ENCODE measurements at places on chromosomes 6 and 20. TPM values are rescaled to one million over a fixed set of nuclear protein-coding genes. Genes with fewer than 3 reads are reported as not detected.

SALL4 gene
- 2.3 TPM for total RNA-seq

DNA sequence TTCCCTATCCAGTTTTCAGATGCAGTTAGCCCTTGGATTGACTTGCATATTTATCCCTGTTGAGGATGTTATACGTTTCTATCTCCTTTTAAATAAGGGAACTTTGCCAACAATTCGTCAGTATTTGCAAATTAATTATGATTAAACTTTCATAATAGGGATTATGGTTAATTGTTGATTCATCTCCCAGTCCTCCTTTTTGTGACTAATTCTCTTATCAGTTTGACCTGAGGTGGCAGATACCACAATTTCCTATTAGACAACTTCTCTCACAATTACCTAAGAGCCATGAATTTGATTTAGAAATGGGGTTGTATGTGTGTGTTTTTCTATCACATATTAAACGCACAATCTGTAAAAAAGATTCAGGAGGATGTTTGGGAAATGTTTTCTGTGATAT, 172.9 kb downstream of the LAMA2 start:
- no peak for DNase-seq

CLDN20 gene
- not detected for total RNA-seq

PAK5 gene
- 27.8 TPM for total RNA-seq

PNISR gene
- total RNA-seq = 223 TPM

GRCh38 chr20:15113144-15113773, 775.8 kb upstream of the FLRT3 start:
- no peak for DNase-seq

GRCh38 chr20:41176711-41177552, 39.6 kb downstream of the PLCG1 start:
- no peak for DNase-seq

DNA sequence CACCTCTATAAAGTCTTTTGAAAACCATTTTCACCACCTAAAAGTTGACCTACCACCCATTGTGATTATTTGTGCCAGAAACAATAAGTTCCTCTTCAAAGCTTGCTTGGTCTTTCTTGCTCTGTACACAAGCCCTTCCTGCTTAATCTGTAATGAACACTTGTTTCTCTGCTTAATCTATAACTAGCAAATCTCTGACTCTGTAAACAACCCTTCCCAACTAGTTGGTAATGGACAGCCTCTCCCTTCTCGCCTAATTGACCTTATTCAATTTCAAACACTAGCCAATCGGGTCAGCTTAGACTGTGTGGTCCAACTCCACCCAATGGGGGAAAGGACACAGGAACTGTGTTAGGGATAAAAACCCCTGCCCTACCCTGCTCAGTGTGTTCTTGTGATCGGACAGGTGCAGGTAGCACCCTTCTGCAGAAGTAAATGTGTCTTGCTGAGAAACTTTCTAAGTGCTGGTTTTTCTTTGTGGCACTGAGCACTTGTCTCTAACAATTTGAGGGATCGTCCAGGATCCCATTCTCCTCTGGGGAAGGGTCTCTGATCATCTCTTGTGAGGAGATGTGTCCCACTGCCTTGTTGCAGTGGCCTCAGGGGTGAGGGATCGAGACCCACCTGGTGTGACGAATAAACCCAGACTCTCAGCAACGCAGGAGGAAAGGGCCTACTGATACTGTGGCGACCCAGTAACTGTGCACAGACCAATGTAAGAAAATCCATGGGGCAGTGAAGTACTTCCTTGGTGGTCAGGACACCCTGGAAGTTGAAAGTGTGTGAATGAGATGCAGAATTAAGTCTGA, 23.5 kb downstream of the CHD6 start:
- no peak for DNase-seq

- DNase-seq = no peak
These were observed 460.4 kb upstream of the SOX4 start for GRCh38 chr6:21132856-21133838.

HLA-DRA gene
- 3.6 TPM for total RNA-seq

PLA2G7 gene
- 5.8 TPM for total RNA-seq

BNIP5 gene
- total RNA-seq = not detected

DNA sequence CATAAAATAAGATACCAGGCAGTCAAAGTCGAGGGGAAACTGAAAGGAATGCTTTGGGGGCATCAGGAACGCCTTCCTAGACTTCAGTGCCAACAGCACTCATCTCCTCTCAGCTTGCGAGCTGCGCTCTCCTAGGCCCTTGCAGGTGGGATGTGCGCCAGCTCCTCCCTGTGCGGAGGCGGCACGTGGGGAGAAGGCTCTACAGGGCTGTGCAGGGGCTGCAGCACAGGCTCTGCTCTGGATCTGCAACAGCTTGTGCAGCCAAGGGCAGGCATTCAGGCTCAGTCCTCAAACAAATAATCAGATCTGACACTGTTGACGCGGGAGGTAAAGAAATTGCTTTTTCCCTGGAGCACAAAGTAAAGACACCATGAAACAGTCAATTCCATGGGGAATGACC, 144.8 kb downstream of the TTLL2 start:
- peak; percentile 33 for DNase-seq

- DNase-seq = no peak
These were observed 28.5 kb upstream of the TMEM244 start for GRCh38 chr6:129889580-129889979.

GRCh38 chr6:88919032-88919431, 44.4 kb downstream of the RNGTT start:
- DNase-seq = no peak

NKX2-4 gene
- total RNA-seq = not detected

DNA sequence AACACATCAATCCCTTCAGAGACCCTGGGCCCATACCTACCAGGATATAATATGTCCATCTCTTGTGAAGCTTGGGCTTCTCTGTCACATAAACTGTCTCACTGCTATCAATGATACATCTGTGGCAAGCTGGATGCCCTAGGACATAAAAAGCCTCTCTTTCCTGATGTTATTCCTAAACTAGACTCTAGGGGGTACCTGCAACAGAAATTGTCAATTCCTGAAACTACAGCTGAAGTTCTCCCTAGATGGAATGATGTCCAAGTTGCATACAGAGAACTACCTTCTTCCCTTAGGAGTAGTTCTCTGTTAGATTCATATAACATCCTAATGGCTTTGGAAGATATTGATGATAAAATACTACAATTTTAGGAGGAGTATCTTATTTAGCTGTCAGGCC, 35.8 kb downstream of the TBX18 start:
- no peak for DNase-seq

DNA sequence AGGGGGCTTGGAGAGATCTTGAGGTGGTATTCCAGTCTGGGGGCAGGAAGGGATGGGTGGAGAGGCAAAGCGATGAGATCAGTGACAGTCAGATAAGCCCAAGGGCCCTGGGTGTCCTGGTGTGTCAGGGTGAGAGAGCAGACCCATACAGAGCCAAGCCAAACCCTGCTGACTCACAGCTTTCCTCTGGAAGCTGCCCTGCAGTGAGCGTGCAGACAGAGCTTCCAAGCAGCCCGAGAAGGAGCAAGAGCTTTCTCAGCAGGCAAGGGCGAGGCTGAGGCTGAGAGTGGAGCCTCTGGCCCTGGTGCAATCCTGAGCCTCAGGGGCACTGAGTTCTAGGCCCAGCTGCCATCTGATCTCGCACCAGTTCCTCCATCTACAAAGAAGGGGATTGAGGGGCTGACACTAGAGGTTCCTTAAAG, 91.1 kb upstream of the HIVEP1 start:
- no peak for DNase-seq

GRCh38 chr6:45698046-45698445, 317.6 kb downstream of the CLIC5 start:
- DNase-seq = no peak

- no peak for DNase-seq
These were observed 132.6 kb downstream of the THEMIS start for GRCh38 chr6:127768223-127768622.

DNA sequence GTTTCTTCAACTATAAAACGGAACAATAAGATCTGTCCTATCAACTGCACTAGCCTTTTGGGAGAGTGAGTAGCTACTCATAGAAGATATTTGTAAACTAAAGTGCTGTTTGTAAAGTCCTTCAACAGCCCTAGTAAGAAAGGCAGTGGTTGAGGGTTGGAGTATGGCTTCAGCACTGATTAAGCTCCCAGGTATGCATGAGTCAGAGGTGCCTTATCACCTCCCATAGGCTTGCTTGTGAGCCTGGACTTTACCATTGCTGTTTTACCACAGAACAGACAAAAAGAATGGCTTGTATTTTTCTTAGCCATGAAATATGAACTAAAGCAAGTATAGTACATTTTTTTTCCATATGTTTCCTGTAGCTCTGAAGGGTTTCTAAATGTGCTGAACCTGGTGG, 44.1 kb downstream of the SAMD3 start:
- DNase-seq = no peak

- no peak for DNase-seq
These were observed at the start of gene CD109 for GRCh38 chr6:73695619-73696421. Gene CD109 (plus strand): TSS chr6:73696203. CDS start chr6:73696216, 13 bp downstream.

DNA sequence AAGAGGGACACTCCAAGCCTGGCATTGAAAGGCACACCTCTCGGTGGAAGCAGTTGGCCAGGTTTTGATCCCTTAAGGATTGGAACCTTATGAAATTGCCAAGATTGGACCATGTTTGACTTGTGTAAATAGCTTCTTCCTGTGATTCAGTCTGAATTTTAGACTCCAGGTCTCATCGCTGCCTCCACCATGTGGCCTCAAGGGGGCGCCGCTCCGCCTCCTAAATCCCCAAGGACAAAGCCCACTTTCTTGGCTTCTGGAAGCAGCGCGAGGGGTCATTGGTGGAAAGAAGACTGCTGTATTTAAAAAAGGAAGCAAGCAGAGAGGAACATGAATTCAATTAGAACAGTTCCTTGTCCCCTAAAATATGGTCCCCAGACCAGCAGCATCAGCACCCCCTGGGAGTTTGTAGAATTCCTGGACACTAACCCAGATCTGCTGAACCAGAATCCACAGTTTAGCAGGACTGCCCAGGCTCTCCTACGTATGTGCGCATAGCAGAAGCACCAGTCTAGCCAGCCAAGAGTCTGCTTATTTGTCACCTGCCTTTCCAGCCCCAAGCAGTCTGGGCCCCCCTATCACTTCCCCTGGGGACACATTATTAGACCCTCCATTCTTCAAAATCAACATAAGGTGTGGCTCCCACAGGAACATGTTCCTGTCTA, 108.5 kb downstream of the LY86 start:
- no peak for DNase-seq

DNA sequence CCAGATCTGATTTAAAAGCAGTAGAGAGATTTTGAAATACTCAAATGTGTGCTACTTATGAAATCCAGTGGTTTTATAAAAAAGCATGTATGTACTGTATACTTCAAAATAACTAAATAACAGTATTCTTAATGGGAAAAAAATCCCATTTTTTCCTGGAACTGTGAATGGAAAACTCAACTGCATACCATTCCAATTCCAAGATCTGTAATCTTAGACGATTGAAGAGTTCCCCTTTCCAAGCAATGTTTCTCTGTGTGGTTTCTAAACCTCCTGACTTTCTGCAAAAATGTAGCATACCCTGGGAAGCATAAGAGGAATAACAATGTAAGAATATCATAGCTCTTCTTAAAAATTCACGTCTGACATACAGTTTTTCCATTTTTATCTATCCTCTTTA, 40.3 kb upstream of the HIVEP2 start:
- no peak for DNase-seq

DNA sequence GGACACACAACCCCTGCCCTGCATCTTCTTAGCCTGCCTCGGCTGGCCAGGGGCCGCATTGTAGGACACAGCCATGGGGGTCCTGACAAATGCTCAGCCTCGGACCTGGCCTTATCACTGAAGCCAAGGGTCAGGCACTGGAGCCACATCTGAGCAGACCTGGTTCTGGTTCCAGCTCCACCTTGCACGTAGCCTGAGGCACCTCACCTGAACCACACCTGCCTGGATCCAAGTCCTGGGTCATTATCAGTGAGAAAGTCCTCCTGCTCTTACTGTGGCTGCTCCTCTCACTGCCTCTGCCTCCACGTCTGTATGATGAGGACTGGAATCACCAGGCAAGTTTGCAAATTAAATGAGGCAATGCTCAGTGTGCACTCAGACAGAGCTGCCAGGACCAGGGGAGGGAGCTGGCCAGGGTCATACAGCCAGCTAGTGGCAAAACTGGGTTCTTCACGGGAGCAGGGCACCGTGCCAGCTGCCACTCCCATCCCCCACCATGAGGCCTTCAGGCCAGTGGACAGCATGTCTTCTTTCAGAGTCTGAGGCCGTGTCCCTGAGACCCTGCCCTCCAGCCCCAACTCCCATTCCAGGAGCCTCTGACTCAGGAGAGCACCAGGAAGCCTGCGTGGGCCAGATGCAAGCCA, 40.2 kb downstream of the MRPL14 start:
- peak; percentile 45 for DNase-seq

DDX43 gene
- total RNA-seq = 0.54 TPM

DNA sequence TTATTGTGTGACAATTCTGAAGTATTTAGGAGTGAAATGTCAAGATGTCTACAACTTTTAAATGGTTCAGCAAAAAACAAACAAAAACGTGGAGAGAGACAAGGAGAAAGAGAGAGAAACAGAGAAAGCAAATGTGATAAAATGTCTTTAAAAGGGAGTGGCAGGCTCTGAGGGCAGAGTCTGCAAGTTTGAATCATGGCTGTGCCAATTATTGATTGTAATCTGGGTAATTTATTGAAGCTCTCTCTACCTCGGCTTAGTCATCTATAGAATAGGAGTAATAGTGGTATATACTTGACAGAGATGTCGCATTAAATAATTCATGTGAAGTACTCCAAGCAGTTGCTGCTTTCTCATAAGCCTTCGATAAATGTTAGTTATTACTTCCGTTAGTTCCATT, 61.3 kb upstream of the ARID1B start:
- DNase-seq = no peak

GRCh38 chr6:6729971-6730370, 141.5 kb downstream of the LY86 start:
- no peak for DNase-seq

DNA sequence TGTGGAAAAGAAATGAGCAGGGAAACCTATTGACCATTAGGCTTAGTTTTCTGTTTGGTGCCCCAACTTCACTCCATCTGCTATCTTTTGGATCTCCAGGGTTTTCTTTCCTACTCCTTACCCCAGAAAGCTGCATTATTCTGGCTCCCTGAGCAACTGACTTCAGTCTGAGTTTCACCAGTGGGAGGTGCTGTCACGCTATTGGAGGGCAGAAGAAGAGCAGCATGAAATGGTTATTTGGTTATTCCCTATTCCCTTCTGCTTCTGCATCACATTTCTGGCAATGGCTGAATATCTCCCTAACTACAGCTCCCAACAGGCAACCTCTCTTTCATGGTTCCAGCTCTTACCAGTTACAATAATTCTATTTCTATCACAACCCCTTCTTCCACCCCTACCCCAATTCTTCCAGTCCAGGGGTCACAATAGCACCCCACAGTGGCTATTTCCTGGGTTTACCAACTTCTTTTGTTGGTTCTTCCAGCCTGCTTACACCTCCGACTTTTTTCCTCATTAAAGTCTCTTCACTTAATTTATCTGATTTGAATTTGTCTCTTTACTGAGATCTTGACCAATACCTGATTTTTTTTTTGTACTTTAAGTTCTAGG, 311.5 kb downstream of the PLCB1 start:
- no peak for DNase-seq

Data from cerebellum (tissue), 4 donors.